ENCODE measurements at places on chromosomes 11 and 22.

DNA sequence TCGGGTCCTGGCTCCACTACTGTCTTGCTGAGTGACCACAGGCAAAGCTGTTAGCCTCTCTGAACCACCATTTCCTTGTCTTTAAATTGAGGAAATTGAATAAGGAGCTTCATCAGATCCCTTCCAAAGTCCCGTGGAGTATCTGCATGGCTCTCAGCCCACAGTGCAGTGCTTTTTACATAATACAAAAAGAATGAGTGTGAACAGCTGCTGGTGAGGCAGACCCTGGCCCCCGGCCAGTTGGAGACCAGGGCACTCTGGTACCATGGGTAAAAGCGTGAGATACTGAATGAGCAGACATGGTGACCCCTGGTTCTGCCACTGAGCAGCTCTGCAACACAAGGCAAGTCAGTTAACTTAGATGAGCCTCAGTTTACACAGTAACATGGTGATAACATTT, 86.8 kb downstream of the GALNT18 start:
- DNase-seq, result no peak

DNA sequence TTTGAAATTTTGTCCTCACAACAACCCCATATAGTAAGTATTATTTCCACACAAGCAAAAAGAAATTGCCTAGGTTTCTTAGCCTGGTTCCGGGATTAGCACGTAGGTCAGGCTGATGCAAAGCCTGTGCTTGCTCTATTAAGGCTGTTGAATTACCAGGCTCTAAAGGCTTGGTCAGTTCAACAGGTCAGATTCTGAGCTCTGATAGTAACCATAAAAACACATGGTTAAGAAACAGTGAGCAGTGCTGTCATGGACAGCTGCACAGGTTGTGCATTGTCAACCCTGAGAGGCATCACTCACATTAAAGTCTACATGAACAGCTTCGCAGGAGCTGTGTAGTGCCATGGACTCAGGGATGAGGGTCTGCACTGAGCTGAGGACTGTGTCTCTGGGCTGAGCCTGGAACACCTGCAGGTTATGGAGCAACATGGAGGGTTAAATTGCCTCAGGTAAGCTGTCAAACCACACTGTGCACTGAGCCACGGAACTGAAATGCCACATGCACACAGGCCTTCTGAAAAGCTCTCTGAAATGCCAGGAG, 98.0 kb downstream of the PIWIL4 start:
- no peak for DNase-seq

DNA sequence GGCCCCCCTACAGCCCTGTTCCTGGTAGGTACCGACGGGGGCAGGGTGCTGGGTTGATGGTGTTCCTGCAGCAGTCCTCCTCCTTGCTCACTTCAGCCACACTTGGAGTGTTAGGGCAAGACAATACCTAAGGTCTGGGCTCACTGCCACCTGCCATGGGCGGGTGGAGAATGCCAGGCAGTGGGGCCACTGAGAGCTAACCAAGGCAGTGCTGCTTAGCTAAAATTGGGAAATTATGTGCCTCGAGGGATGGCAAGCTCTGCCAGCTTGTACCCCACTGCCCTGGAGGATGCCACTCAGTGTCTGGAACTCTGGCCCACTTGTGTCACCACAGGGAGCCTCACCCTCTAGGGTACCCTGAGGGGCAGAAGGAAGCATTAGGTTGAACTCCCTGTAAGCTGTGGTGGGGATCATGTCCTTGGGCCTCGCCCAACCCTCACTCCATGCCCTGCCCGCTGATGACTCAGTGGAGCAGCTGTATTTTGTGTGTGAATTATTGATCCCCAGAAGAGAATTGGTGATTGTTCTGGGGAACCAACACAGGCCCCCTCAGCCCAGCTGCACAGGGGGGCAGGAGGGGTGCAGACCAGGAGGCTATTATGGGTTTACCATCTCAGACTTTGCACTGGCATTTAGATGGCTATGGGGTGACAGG, 17.7 kb downstream of the PHLDB1 start:
- no peak for DNase-seq

- no peak for DNase-seq
Measured at GRCh38 chr22:50153056-50153755, 17.3 kb upstream of the PANX2 start.

DNA sequence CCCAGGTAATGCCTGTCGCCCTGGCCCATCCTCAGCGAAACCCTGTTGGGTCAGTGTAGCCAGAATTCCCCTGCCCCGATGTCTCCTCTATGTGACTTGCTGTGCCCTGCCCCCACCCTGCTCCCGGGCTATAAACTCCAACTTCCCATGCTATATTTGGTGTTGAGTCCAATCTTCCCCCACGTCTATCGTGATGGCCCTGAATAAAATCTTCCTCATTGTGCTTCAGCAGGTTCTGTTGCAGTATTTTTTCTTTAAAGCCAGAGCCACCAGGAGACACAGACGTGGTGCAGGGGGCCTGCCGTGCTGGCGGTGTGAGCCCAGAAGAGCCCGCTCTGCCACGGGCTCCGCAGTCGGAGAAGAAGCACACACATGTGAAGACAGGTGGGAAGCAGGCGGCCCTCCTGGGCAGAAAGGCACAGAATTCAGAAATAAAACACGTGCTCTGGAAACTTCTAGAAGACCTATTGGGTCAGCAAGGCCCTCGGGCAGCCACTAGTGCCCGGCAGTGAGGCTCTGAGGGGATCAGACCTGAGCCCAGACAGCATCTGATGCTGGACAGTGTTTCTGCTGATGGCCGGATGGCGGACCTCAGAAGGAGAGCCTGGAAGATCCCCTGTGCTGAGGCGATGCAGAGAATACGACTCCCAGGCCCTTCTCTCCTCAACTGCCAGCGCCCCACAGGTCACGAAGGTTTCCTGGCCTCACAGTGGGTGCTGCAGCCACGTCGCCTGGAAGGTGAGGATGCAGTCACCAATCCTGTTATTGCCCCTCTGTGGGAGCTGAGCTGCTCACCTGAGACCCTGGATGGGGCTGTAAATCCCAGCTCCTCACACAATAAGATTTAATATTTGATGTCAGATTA, 501.9 kb downstream of the BRD1 start:
- DNase-seq, result no peak
